Prostate gland (tissue), 2 donors: ENCODE measurements at places on chromosomes 7 and 10. TPM values are rescaled to one million over a fixed set of nuclear protein-coding genes. Genes with fewer than 3 reads are reported as not detected.

DNA sequence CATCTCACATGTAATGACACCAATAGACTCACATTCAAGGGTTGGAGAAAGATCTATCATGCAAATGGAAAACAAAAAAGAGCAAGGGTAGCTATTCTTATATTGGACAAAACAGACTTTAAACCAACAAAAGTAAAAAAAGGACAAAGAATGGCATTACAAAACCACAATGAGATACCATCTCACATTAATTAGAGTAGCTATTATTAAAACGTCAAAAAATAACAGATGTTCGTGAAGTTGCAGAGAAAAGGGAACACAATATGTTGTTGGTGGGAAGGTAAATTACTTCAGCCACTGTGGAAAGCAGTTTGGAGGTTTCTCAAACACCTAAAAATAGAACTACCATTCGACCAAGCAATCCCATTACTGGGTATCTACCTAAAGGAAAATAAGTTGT, 197.0 kb downstream of the SNX13 start:
- DNase-seq: no peak

Gene RNLS
- total RNA-seq: 21.7 TPM

DNA sequence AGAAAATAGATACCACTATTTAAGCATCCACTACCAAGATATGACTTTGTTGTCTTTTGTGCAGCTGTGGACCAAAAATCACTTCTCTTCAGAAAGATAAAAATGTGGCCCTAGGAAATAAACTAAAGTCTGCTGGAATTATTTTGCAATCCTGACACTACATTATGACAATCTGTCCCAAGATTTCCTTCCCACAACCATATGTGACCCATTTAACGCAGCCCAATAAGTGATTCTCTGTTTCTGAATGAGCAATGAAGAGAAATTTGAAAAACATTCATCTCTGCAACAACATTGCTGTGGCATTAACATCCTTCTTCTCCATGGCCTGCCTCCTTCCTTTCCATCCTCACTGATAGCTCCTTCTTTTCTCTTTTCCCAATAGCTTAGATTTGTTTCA, 212.0 kb downstream of the TSPAN12 start:
- no peak for DNase-seq

- no peak for DNase-seq
Measured at GRCh38 chr7:102291056-102291915, 4.6 kb downstream of the SH2B2 start.

DNA sequence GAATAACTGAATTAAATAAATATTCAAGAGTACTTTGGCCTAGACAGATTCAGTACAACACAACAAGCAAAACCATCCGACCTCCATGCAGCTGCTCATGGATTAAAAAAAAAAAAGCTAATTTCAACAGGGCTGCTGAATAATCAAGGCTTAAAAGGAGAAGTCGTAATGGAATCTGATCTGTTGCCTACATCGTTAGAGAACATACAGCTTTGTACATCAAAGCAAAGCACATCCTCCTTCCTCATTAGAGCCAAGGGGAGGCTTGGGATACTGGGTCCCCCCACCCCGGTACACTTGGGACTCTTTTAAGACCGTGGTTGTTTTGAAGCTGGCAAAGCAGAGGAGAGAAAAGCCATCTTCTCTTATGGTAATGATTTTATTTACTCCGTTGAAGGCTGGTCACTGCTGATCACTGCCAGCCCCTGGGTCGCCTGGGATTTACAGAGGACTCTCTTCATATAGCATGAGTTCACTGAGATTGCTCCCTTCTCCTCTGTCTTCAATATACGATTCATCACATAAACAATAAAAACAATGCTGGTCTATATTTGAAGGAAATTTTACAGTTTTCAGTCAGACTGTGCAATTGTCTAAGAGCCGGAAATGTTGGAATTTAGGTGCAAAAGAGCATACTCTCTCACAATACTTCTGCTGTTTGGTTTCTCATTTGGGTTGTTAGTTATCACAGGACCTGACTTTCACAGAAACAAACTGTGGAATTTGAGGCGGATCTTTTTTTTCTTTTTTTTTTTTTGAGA, 148.8 kb downstream of the FAM107B start:
- DNase-seq: no peak

Gene CEP55
- total RNA-seq: 4.7 TPM

DNA sequence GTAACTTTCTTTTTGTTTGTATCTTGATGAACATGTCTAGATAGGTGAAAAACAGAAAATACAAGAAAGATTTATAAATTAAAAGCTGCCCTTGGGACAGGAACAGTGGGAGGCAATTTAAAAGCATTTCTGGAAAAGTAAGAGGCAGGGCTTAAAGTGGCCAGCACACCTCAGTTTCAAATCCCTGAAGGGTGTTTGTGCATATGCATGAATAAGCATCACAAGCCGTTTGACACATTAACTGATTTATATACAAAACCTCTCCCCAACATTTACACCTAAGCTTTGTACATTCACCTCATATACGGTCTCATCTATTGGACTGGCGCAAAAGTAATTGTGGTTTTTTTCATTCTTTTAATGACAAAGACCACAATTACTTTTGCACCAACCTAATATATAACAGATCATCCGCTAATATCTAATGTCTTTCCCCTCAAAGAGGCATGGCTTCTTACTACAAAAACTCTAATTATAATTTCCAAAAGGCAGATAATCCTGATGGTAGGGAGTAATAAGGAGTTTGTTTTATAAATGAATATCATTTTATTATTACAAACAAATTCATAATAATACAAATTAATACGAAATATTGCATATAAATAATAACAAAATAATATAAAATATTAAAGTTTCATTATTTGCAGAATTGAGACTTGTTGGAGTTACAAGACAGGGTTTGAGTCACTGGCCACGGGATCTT, 48.3 kb downstream of the LRGUK start:
- no peak for DNase-seq
